ENCODE measurements at places on chromosomes 4 and X.

DNA sequence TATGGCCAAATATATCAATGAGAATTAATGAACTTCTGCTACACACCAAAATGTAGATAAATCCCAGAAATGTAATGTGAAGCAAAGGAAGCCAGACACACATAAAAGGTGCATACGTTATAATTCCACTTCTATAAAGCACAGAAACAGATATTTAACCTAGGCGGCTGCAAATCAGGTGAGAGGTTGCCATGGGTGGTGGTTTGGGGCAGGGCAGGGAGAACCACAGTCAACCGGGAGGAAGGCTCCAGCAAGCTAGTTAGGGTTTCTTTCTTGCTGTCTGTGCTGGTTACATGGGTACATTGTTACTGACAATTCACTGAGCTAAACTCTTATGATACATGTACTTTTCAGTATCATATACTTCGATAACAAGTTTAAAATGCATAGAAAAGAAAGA lies 9.7 kb upstream of the PPARGC1A start:
- DNase-seq: no peak

DNA sequence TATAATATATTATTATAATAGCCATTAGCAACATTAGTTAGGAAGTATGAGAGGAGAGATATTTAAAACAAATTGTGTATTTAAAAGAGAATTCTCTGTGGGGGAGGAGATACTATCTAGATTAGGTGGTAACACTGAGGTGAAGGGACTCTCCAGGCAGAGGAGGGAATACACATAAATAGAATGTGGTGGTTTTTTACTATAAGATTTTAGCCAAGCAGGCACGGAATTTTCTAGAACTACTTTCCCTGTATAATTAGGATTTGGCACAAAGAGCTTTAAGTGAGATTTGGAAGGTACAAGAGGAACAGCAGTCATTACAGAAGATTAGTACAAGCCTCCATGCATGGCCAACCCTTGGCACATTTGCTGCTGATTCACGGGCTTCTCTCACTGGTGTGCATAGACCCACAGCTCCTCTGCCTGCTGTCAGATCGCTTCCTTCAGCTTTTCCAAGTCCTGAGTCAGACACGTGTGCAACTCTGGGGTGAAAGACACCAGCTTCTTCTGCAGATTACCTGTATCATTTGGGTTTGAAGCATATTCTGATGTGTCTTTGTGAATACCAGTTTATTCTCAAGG lies 685.5 kb downstream of the KCTD8 start:
- no peak for DNase-seq

GRCh38 chr4:83644677-83645659 lies 109.1 kb downstream of the GPAT3 start:
- DNase-seq: peak; percentile 25

DNA sequence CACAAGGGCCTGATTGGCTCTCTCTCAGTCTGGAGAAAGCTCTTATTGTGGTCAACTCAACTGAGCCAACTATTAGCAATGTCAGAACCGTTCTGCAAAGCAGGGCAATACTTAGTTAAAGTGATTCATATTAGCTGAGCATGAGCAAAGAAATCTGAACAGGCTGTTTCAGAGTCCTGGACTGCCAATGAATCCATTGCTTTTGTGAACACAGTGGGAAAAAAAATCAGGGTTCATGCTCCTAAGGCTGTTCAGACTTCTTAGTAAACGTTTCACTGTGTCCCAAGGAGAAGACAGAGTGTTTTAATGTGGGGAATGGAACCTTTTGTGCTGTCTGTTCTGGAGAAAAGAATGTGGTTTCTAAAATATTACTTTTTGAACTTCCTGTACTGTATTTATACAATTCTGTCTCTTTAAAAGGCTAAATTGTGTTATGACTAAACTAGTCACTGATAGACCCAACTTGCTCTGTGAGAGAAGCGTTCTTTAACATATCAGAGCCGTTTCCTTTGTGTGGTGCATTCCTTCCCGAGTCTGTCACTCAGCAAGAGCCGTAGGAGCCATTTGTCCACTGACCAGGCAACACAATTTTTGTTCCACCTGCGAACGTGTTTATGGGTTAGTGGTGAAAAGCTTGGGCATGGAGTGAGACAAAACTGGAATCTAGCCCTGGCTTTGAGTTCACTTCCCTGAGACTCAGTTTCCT lies 366.1 kb downstream of the FBXO8 start:
- DNase-seq: peak; percentile 42

DNA sequence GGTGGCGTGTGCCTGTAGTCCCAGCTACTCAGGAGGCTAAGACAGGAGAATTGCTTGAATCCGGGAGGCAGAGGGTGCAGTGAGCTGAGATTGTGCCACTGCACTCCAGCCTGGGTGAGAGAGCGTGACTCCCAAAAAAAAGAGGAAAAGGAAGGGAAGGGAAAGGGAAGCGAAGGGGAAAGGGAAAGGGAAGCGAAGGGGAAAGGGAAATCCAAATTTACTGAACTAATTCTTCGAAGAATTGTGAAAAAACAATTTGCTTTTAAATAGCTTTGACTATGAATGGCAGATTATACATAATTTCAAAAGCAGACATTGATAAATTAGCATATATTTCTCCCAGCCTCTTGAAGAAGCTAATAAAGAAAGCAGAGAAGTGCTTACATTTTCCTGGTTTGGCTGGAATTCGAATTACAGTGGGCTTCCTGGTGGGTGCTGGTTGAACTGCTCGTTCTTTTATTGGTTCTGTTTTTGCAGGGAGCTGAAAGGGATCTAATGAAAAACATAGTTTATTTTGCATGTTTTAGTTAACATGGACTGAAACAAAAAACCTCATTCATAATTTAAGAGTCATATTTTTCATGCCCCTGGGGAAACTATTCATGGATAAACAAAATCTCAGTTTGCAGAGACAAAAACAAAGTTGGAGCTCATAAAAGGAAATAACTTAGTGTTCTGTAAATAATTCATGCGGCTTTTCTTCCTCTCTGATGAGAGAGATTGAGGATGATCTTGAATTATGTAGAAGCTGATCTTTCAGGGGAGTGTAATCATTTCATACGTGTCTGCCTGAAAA lies 66.0 kb downstream of the RPS3A start:
- peak; percentile 9 for DNase-seq

GRCh38 chr4:38055566-38055965 lies 95.4 kb downstream of the PTTG2 start:
- DNase-seq: no peak

- no peak for DNase-seq
Measured at GRCh38 chrX:47191331-47191730, 2.3 kb upstream of the UBA1 start.

DNA sequence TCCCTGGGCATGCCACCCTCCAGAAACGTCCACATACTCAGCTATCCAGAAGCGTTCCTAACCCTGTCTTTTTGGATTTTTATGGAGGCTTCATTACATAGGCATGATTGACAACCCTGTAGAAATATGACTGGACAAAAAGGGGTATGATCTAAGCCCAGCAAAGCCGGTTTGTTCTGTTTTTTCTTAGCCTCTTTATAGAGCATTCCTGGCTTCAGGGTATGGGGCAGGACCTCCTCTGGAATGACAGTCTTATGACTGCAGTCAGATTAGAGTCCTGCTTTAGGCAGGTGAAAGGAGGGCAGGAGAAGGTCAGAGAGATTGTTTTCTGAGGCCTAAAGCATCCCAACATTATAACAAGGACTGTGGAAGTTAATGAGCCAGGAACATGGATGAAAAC lies 137.4 kb downstream of the DCLK2 start:
- DNase-seq: no peak

DNA sequence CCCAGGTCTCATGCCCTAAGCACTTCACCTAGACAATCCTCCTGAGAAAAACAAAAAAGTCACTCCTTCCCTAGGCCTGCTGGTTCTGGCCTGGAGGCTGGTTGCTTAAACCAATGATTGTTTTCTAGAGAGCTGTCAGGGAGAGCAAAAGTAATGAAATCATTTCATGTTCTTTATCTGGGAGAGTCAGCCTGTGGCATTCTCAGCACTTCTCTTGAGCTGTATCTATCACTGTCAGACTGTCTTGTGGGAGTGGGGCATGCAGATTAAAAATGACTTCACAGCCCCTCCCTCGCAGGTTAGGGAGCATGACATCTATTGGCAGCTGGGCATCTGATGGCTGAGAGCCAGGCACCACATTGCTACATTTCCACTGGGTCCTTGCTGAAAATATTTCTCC lies 20.4 kb upstream of the TMEM154 start:
- no peak for DNase-seq

DNA sequence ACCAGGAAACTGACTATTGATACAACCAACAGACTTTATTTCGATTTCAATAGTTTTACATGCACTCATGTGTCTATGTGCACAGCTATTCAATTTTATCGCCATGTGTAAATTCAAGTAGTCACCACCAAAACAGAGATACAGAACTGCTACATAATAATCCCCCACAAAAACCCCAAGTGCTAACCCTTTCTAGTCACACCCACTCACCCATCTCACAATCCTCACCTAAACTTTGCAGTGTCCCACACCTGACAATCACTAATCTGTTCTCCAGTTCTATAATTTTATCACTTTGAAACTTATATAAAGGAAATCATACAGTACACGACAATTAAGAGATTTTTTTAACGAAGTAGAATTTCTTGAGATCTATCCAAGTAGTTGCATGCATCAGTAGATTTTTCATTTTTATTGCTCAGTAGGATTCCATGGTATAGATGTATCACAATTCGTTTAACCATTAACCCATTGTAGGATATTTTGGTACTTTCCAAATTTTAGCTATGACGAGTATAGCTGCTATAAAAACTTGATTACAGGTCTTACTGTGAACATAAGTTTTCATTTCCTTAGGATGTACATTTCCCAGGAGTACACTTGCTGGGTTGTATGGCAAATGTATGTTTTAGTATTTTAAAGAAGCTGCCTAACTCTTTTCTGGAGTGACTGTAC lies 85.9 kb downstream of the CASK start:
- no peak for DNase-seq

DNA sequence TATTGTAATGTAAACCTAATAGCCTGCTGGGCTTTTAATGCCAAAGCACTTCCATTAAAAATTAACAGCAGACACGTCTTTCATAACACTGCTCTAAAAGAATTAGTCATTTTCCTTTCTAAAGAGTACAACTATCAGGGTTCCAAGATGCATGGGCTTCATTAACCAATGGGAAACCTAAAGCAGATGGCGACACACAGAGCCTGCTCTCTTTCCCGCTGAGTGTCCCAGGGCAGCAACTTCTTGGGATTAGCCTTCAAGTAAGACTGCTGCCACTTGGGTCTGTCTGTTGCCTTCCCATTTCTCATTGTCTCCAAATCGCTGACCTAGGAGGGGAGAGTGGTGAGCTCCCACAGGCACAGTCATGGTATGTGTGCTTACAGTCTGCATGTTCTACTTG lies 14.0 kb upstream of the PHKA2 start:
- no peak for DNase-seq

DNA sequence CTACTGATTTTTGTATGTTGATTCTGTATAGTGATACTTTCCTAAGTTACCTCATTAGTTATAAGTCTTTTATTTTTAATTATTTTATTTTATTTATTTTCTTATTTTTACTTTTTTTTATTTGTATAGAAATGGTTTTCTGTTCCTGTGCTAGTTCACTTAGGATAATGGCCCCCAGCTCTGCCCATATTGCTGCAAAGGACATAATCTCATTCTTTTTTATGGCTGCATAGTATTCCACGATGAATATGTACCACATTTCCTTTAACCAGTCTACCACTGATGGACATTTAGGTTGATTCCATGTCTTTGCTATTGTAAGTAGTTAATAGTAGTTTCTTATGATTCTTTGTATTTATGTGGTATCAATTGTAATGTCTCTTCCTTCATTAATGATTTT lies 31.5 kb upstream of the GK2 start:
- no peak for DNase-seq

GRCh38 chr4:140497747-140498636 lies at the start of gene MGAT4D:
MGAT4D (minus strand) TSS chr4:140498293; CDS start chr4:140498222, 71 bp downstream.
- DNase-seq: no peak

- no peak for DNase-seq
Measured at GRCh38 chr4:48079972-48080391, 54.1 kb downstream of the TXK start.

DNA sequence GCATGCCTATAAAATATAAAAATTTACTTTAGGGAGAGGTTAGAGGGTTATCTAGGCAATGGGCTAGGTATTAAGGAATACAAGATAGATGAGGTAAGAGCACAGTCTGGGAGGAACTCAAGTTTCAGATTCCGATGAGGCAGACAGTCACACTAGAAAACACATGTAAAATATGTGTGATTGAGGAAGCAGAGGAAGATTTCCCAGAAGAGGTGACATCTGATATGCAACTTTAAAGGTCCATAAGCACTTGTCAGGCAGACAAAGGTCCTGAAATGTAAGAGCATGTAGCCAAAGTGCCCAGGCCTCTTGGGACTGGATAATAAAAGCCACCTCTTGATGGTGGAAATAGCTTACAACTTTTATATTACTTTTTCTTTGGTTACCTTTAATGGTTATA lies 81.1 kb upstream of the AADAT start:
- DNase-seq: no peak

DNA sequence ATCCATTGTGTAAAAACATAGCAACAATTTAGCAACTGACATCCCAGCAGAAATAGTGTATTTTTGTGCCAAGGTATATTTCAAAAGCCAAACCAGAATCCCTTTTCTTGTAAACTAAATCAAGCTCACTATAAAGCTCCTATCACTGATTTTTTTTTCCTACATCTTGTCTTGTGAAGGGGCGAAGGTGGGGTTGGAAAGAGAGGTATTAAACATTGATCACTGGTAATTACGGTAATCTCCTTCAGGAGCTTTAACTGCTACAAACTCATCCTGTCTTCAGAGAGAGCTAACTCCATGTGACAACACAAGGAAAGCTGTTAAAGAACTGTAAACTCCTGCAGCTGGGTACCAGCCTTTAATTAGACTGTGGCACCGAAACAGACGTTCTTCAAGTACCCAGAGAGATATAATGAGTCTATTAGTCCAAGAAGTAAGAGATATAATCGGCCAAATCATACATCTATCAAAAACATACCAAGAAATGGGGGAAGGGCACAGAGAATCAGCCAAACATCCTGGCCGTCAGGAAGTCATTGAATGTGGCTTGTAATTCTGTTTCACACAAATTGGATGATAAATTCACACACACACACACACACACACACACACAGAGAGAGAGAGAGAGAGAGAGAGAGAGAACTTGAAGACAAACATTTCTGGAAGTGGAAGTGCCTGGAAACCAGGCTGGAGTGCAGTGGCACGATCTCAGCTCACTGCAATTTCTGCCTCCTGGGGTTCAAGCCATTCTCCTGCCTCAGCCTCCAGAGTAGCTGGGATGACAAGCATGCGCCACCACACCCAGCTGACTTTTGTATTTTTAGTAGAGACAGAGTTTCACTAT lies 111.9 kb upstream of the PPARGC1A start:
- no peak for DNase-seq

DNA sequence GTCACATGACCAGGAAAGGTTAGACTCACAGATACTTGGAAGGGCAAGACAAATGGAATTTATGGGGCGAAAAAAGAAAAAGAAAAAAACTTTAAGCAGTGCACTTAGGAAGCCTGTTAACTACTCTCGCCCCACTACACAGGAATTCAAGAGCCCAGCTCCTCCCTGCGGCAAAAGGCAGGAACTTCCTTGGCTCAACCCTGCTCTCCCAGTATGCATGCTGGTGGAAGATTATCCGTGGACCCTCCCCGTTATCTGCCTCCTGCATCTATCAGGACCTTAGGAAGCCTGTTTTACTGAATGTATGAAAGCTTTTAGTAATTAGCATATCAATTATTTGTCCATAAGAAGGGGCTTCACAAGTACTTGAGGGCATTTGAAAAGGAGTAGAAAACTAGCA lies 40.1 kb upstream of the RPA4 start:
- no peak for DNase-seq

Measured in hepatic stellate cell (primary cell).